Esophagus mucosa (tissue), 1 donor: ENCODE measurements at places on chromosomes 4 and X.

DNA sequence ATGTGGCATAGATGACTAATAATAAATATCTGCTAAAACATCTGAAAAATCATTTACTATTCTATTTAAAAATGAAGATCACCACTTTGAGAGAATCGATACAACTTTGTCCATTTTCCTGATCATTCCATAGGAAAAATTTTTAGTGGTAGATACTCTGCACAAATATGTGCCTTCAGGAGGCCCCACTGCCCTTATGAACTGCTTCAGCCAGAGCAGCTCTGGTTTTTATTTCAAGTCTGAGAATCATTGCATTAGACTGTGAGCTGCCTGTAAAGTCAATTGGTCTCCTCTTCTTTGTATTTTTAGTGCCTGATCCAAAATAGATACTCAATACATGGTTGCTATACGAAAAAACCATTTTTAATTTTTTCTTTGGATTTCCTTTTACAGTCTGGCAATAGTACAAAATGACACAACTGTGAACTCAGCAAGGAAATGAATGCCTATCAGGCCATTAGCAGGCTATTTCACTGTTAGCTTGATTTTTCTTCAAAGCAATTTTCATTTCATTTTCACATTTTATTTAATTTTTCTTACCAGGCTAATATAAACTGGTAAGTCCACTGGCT is 69.1 kb downstream of the SHISA3 start:
- ATAC-seq, result no peak

DNA sequence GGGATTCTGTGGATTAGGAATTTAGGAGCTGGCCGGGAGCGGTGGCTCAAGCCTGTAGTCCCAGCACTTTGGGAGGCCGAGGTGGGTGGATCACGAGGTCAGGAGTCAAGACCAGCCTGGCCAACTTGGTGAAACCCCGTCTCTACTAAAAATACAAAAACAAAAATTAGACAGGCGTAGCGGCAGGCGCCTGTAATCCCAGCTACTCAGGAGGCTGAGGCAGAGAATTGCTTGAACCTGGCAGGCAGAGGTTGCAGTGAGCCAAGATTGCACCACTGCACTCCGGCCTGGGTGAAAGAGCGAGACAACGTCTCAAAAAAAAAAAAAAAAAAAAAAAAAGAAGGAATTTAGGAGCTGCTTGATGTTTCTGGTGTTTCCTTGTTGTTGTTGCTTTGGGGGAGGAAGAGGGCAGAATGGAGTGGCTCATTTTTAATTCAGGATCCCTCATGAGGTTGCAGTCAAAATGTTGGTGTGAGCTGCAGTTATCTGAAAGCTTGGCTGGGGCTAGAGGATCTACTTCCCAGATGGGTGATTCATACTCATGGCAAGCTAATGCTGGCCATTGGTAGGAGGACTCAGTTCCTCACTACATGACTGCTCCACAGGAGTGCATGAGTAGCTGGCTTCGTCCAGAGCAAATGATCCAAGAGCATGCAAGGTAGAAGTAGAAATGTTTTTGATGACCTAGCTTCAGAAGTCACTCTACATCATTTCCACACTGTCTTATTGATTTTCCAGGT is 26.5 kb upstream of the JADE1 start:
- peak; percentile 36 for ATAC-seq

GRCh38 chrX:64894454-64895038 is 81.7 kb downstream of the ZC4H2 start:
- ATAC-seq, result peak; percentile 47

- no peak for ATAC-seq
Measured at GRCh38 chr4:45294464-45294863, 568.1 kb upstream of the GNPDA2 start.

GRCh38 chrX:29233592-29234183 is 646.4 kb downstream of the IL1RAPL1 start:
- no peak for ATAC-seq

GRCh38 chr4:3744901-3745300 is 21.3 kb upstream of the ADRA2C start:
- no peak for ATAC-seq

GRCh38 chrX:153351981-153352380 is 18.0 kb downstream of the ZNF275 start:
- ATAC-seq, result no peak

DNA sequence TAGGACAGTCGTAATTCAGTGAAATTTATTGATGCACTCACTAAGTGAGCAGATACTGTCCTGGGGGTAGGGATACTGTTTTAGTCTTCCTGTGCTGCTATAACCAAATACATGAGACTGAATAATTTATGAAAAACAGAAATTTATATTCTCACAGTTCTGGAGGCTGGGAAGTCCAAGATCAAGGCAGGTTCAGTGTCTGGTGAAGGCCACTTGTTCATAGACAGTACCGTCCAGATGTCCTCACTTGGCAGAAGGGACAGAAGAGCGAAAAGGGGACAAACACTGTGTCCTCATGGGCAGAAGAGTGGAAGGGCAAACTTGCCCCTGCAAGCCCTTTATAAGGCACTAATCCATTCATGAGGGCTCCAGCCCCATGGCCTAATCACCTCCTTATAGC is 45.6 kb downstream of the PGRMC2 start:
- ATAC-seq, result no peak

DNA sequence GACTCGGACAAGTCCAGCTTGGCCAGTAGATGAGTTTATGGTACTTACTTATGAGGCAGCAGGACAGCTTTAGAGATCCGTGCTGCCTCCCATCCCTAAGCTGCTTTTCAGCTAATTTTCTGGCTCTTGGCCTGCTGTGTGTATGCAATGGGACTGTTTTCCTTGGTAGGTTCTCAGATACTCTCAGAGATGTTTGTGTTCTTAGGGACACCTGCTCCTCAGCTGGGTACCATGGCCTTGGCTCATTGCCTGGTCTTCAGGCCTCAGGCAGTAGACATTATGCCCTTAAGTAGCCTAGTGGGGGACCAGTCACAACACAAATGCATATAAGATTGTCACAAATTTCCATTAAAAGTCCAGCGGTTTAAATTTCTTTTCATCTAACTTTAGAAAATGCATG is 688.0 kb downstream of the PCDH7 start:
- ATAC-seq, result no peak

GRCh38 chr4:124437853-124438495 is 274.6 kb downstream of the ANKRD50 start:
- no peak for ATAC-seq

DNA sequence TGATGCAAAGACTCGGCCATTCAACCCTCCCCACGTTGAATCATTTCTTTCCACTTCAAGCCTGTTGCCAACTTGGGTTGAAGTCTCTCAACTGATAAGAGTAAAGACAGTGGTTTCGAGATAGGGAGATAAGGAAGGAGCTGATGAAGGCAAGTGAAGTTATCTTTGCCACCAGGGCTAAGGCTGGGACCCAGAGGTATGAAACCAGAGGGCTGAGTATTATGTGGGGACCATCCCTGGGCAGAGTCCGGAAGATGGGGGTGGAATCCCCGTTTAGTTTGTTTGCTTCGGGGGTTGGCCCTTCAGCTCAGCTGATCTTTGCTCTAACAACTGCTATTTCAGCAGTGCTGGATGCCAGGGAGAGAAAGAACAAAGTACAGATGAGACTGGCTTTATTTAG is 2.3 kb upstream of the XPNPEP2 start:
- ATAC-seq, result no peak

GRCh38 chr4:56764775-56765174 is 56.7 kb downstream of the SPINK2 start:
- ATAC-seq, result peak; percentile 63

- no peak for ATAC-seq
Measured at GRCh38 chr4:153530284-153530999, 64.3 kb downstream of the TMEM131L start.

- ATAC-seq, result no peak
Measured at GRCh38 chr4:55369968-55370367, 23.9 kb downstream of the SRD5A3 start.

- no peak for ATAC-seq
Measured at GRCh38 chr4:600166-600565, 24.1 kb upstream of the TMEM271 start.

- no peak for ATAC-seq
Measured at GRCh38 chr4:111108153-111108552, 485.3 kb upstream of the PITX2 start.

- no peak for ATAC-seq
Measured at GRCh38 chr4:620851-621261, 4.5 kb upstream of the PDE6B start.

DNA sequence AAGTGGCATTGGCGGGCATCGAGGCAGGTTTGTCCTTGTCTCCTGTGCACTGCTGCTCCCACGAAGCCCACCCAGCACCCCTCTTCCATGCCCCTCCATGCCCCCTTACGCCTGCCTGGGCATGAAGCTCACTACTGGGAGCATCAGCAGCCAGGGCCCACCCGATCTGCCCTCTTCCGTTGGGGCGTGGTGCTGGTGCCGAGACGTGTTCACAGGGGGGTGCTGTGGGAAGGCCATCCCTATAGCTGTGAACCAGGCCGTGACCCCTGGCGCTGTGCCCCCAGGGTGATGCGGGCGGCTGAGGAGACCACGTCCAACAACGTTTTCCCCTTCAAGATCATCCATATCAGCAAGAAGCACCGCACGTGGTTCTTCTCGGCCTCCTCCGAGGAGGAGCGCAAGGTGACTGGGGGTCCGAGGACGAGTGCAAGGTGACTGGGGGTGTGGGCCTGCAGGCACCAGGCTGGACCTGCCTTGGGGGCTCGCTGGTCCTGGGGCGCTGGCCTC is 19.3 kb upstream of the ADD1 start:
- no peak for ATAC-seq

- ATAC-seq, result no peak
Measured at GRCh38 chr4:85898231-85898630, 423.3 kb downstream of the ARHGAP24 start.

DNA sequence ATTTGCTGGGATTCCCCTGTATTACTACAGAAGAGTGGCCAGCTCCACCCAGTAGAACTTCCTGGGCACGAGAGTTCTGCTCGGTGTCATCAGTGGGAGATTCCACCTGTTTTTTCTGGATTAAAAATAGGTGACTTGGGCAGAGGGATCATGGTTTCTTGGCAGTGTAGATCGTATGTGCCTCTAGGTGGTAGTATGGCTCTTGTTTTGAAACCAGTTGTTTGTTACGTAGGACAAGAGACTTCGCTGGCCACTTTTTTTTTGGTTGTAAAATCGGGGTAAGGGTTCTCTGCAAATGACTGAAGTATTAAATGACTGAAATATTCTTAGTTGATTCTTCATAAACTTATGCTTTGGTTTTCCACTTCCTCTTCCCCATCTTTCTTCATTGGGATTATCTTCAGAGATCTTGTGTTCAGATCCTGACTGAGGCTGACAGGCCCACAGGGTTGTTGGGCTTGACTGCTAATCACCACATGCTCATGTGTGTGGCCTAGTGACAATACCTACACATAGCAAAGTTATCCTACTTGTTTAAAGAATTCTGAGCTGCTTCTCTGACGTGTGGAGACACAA is 43.8 kb upstream of the WDR1 start:
- ATAC-seq, result no peak
